ENCODE measurements at places on chromosomes 12 and 14.

DNA sequence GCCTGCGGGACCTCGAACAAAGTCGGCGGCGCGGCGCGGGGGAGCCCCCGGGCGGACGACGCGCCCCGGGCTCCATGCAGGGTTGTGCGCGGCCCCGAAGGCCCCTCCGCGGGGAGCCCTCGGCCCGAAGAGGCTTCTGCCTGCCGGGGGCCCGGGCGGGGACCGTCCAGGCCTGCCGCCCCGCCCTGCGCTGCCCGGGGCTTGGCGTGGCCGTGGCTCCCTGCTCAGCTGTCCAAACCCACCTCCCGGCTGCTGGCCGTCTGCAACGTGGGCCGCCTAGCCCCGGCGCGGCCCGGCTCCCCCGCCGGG, 670 bp downstream of the DYRK2 start:
- no peak for DNase-seq

GRCh38 chr12:45547822-45548221, 181.7 kb upstream of the ARID2 start:
- no peak for DNase-seq

DNA sequence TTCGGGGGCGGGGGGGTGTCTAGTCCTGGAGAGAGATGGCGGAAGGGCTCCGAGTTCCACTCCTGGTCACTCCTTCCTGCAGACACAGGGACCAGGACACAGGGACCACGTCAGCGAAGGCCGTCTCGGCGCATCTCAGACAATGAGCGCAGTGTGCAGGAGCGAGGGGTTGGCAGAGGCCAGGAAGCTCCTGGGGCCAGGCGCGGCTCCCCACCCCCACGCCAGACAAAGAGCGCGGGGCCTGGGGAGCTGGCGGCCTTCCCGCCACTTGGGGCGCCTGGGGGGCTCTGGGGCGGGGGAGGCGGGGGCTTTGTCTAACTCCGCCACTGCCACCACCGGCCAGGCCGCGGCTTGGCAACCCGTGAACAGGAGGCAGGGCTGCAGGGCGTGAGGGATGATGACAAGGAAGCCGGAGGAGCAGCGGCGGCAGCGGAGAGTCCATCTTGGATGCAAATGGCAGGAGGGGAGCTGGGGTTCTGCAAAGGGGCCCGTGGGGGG, 2.2 kb downstream of the CDK2AP1 start:
- no peak for DNase-seq

DNA sequence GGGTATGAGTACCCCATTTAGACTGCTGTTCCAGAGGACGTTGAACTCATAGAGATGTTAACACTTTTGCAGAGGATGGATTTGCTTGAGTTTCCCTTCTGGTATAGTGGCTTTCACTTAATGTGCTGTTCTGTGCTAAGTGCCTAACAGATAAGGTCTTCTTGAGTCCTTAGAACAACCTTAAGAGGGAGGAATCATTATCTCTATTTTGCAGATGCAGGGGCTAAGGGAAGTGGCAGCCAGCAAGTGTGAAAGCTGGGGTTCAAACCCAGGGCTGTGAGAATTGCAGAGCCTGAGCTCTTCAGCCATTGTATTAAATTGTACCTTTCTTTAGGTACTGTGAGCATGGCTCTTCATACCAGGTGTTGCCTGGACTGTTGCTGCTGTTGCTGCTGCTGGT, 122.1 kb upstream of the NRXN3 start:
- DNase-seq, result no peak

DNA sequence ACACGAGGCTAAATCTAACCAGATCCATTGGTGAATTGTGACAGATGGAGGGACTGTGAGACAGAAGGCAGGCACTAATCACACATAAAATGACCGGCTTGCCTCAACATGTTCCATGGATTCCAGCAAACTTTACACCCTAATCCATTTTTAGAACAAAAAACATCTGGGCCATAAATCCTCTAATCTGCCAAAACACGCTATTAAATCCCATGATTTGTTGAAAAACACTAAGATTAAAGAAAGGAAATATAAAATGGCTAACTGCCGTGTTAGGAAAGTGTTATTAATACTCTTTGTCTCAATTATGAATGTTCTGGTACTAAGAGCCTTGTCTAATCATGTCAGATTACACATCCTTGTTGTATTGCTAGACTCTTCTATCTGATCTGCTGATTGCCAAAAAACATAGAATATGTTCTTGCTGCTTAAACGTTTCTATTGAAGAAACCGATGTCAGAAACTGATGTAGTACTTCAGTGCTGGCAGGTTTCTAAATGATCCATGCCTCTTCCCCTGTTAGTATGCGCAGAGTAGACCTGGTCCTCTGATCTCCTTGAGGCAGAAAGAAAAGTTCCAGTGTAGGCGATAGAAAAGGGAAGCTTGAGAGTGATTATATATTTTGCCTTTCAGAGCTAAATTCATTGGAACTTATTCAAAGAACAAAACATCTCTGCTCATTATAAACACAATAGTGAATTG, 384.9 kb downstream of the SOX5 start:
- no peak for DNase-seq

GRCh38 chr12:54977155-54977554, 7.4 kb downstream of the TESPA1 start:
- DNase-seq, result peak; percentile 46

- no peak for DNase-seq
These were observed 9.9 kb downstream of the DPF3 start for GRCh38 chr14:72883961-72884360.

DNA sequence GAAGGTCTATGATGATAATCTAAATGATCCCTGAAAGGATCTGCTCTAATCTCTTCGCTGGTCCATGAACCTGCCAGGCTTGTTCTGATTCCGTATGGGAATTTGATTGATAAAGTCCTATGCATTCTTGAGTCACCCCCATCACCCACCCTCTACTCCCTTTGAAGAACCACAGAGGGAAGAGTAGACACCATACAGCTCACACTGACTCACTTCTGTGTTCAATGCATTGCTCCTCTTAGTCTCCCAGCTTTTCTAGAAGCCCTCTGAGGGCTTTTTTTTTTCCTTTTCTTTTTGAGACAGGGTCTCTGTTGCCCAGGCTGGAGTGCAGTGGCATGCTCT, 18.5 kb upstream of the GPRC5A start:
- DNase-seq, result no peak

DNA sequence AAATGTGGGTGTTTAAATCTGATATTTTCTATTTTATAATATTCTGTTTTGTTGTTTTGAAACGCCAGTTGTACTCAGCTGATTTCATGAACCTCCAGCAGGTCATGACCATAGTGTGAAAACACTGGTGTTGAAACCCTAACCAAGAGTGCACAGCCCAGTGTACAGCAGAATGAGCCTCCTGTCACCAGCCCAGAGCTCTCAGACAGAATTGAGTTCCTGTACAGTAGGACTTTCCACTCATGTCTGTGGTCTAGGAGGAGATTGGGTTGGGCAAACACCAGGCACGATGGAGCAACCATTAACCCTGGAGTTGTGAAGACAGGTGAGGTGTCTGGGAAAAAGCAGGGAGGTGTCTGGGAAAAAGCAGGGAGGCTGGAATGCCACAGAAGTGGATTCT, 908.8 kb downstream of the VRK1 start:
- no peak for DNase-seq

DNA sequence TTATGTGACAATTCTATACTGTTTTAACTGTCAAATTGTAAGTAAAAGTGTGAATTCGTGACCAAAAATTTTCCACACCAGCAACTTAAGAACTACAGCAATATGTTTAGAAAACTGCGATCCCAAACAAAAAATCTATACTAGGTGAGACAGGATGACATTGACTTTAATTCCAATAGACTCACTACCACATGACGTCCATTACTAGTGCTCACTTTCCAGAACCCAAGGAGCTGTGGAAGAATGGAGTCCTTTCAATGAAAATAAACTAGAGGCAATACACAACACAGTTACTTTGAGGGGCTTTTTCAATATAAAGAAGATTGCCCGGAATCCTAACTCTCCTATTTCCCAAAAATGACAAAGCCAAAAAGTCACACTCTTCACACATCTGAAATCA, 1.4 kb downstream of the EPS8 start:
- DNase-seq, result no peak

DNA sequence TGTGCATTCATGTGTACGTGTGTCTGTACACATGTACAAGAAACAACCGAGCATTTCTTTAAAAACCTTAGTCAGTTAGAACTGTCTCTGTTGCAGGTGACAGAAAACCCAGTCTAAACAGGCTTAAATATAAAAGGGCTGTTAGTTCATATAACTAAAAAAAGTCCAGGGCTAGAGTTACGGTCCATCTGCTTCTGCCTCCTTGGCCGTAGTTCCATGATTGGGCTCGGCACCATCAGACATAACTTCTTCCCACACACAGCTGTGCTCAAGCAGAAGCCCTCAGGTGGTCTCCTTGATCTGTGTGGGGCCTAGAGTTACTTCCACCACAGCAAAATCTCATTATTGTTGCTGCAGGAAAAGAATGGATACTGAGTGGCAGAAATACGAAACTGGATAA, 34.6 kb downstream of the CKB start:
- no peak for DNase-seq

DNA sequence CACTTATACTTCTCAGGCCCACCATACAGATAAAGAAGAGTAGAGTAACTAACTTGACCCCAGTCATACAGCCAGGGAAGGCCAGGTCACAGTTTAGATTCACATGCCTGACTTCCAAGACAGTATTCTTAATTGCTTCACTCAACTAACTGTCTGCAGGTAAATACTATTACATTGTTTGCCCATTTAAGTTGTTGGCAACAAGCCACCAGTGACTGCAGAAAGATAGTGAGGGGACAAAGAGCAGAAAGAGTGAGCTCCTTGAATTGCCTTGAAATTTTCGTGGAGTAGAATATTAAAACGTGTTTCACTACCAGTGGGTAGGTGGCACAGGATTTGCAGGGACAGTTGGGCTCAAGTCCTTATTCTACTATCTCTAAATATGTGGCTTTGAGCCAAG, 146.3 kb upstream of the RMST start:
- DNase-seq, result no peak

DNA sequence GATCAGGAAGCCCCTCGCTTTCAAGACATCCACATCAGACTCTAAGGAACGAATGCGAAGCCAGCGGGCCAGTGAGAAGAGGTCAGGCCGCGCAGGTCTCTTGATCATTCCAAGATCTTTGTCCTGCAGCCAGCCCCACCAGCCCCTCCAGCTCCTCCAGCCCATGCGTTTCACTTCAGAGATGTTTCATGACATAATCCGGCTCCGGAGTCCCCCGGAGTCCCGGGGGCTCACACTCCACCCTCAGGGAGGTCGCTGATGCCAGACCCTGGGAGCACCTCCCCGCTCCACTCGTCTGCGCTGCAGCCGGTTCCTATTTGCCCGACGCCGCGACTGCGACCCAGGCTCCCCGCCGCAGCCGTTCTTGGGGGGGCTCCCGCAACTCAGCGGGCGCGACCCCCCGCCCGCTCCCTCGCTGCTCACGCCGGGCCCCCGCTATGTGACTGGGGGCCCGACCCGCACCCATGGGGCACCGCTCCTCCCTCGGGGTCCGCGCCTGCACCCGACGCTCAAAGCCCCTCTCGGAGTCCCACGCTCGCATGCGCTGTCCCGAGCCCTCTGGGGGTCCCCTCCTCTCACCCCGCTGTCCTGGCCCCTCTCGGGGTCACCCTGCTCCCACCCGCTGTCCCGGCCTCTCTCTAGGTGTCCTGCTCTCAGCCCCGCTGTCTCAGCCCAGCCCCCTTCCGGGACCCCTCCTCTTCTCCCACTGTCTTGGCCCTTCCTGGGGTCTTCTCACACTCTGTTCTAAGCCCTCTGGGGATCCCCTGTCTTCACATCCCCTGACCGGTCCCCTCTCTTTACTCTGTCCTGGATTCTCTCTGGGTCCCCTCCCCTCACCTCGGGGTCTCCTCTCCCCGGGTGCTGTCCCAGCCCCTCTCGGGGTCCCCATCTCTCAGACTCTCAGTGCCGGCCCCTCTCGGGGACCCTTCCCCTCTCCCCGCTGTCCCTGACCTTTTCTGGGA, 1.1 kb downstream of the TAOK3 start:
- no peak for DNase-seq

DNA sequence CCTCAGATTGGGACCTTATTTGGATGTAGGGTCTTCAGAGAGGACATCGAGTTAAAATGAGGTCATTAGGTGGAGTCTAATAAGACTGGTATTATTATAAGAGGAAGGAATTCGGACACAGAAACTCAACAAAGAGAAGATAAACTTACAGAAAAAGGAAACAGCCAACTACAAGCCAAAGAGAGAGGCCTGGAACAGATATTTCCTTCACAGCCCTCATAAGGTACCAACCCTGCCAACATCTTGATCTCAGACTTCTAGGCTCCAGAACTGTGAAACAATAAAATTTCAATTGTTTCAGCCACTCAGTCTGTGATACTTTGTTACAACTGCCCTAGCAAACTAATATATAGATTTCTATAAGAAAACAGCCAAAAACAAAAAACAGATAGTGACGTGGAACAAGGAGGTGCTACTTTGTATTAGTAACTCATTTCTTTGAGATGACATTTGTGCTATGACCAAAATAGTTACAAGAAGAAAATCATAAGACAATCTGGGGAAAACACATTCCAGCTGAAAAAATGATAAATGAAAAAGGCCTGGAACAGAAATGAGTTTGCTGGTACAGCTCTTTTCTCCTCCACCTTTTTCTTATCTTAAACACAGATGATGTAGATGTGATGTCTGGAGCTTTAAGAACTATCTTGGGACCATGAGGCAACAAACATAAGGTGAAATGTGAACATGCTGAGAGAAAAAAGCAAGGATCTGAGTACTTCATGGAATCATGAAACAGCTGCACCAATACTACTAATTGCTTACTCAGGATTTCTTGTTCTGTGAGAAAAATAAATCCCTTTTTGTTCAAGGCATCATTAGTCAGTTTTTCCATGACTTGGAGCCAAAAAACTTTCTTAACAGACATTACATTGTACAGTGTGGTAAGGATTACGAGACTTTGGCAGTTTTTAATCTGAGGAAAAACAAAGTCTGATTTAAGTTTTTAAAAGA, 243.2 kb downstream of the ANO6 start:
- no peak for DNase-seq

DNA sequence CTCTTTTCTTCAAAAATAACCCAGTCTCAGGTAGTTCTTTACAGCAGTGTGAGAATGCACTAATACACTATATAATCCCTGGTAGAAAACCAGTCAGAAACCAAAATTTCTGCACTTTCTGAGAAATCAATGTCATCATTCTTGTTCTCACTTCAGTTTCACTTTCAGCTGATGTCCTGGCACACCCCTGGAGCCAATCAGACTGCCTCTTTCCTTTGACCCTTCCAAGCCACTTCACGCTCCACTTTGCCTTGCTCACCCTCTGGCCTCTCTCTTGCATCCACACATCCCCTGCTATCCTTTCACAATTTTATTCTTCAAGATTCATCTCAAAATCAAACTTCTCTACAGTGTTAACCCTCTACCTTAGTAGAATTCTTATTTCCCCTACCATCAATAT, 181.1 kb downstream of the ASCL1 start:
- DNase-seq, result no peak

DNA sequence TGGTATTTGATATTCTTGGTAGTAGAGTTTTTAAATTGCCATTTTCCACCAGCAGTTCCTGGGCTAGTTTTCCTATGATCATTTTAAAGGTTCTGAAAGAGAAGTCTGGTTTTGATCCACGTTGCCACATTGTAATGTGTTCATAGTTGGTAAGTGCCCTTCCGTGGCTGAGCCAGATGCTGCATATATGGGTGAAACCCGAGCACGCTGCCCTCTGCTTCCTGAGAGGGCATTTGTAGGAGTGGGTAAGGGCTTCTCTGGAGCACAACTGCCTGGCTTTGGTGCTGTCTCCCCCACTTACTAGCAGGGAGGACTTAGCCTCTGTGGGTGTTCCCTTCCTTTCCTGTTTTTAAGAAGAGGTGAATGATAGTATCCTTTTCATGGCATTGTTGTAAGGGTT, 7.1 kb downstream of the SNRNP35 start:
- DNase-seq, result no peak

- no peak for DNase-seq
These were observed 85.6 kb downstream of the DICER1 start for GRCh38 chr14:95071649-95072280.

- no peak for DNase-seq
These were observed 2.7 kb downstream of the ACTN1 start for GRCh38 chr14:68976160-68977067.
